IMR-90 (cell line): ENCODE measurements at places on chromosomes 1 and 21. TPM values are rescaled to one million over a fixed set of nuclear protein-coding genes. Genes with fewer than 3 reads are reported as not detected.

The FMO3 gene
- total RNA-seq, result under 0.01 TPM in 1 of 2 replicates, not detected in the other

The PGBD2 gene
- 6.7 and 6.8 TPM in 2 replicates for total RNA-seq

The CD48 gene
- not detected in 2 replicates for total RNA-seq

The CSMD2 gene
- under 0.01 and 0.28 TPM in 2 replicates for total RNA-seq

The S100A7A gene
- not detected in 2 replicates for total RNA-seq

The SPATA46 gene
- not detected in 2 replicates for total RNA-seq

The PKLR gene
- total RNA-seq, result not detected in 2 replicates

The SERPINC1 gene
- total RNA-seq, result not detected in 2 replicates

The ZNF670 gene
- total RNA-seq, result 4.5 and 5.6 TPM in 2 replicates

The FAM110D gene
- total RNA-seq, result not detected in 2 replicates
